ENCODE measurements at places on chromosomes 2 and 18.

- no peak for DNase-seq
Observed at GRCh38 chr18:57004366-57005121, 142.3 kb upstream of the BOD1L2 start.

GRCh38 chr18:68991286-68991685 is 193.4 kb downstream of the CCDC102B start:
- DNase-seq: no peak

- no peak for DNase-seq
Observed at GRCh38 chr2:13558368-13558767, 841.6 kb downstream of the TRIB2 start.

DNA sequence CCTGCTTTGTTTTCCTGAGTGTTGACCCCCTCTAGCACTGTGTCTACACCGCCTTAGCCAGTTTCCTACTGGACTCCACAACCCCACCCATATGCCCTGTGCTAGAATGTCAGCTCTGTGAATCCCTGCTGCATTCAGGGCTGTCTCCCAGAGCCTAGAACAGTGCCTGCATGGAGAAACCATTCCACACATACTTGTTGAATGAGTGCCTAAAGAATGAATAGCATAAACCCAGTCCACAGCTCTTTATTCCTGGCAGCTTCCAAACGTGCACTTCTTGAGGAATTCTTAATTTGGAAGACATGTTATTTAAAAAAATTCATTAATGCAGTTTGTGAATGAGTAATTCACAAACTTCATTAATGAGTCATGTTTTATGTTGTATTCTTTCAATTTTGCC is 6.5 kb upstream of the NAPG start:
- no peak for DNase-seq

DNA sequence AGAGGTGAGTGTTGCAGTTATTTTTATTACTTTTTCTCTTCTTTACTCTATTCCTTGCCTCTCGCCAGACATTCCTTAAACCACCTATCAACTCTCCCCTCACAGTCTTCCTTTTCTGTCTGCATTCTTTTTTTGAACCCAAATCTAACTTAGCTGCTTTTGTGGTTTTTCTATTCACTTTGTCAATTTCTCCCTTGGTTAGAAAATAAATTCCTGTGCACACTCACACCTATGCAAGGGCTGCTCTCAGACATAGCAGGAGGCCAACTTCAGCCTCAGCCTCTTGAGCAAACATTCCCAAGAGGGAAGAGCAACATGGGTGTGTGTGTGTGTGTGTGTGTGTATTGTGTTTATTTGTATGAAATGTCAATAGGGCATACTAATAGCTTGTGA is 808.6 kb downstream of the RNF144A start:
- DNase-seq: no peak

DNA sequence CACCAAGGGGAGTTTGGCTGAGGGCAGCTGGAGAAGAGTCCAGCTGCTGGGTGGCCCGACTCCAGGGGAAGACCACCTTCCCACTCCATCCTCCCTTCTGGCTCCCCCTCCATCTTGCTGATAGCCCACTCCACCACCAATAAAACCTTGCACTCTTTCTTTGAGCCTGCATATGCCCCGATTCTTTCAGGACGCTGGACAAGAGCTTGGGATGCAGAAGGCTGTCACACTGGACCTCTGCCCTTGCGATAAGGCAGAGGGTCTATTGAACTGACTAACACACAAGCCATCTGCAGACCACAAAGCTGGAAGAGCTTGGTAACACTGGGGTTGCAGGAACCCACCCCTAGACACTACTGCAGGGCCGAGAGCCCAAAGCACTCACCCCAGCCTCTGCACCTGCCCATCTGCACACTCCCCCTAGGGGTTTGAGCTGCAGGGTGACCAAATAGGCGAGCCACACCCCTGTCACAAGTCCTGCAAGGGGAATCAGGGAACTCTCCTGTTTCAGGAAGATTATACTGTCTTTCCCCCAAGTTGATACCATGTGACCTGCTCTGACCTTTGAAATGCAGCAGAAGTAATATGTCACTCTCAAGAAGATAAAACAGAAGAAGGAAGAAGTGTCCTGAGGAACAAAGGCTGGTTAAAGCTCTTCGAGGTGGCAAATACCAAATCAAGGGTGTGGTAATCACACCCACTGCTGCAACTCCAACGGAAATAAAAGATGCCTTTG is 70.5 kb downstream of the SMAD4 start:
- no peak for DNase-seq

DNA sequence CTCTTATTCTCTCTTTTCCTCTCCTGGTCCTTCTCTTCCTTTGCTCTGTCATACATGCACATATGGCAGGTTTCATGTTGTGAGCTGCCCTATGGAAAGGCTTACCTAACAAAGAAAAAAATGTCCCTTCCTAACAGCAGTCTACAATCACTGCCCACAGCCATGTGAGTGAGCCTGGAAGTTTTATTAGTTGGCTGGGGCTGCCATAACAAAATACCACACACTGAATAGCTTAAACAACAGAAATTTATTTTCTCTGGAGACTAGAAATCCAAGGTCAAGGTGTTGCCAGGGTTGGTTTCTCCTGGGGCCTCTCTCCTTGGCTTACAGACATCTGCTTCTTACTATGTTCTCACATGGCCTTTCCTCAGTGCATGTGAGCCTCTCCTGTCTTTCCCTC is 142.1 kb downstream of the TRIB2 start:
- no peak for DNase-seq

GRCh38 chr2:67451086-67451832 is 54.1 kb downstream of the ETAA1 start:
- DNase-seq: no peak

GRCh38 chr2:188477564-188478103 is 186.0 kb downstream of the GULP1 start:
- DNase-seq: no peak

GRCh38 chr2:33673937-33674336 is 74.8 kb upstream of the FAM98A start:
- no peak for DNase-seq

GRCh38 chr18:54284981-54285785 is 15.9 kb downstream of the POLI start:
- DNase-seq: peak; percentile 18

DNA sequence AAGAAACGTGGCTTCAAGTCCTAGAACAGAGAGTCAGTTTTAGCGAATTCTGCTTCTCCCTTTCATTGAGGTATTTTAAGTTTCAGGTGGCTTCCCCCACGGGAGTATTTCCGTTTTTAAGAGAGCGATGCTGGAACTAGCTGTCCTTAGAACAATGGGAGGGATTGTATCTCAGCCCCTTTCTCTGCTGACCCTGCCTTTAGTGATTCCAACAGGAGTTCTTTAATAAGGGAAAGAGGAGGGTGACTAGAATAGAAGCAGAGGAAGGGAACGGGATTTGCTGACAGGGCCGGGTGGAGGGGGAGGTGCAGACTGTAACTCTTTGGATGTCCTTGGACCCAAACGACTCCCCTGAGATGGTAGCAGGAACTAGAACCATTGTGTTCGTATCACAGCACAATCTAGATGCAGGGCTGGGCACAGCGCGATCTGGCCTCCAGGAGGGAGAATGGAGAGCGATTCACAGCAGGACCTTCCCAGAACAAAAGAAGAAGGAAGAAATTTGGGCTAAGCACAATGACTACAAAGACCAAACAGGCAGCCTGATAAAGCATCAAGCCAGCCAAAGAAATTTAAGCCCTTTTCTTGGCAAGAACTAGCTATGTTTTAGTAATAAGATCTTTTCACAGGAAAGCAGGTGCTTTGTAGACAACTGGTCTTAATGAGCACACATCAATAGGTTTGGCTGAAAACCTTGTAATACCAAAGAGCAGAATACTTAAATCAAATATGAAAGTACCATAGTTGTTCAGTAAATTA is 15.8 kb upstream of the RTTN start:
- DNase-seq: no peak

- DNase-seq: no peak
Observed at GRCh38 chr2:112782234-112782799, 2.0 kb downstream of the IL1A start.
